ENCODE measurements at places on chromosomes 5 and 9.

DNA sequence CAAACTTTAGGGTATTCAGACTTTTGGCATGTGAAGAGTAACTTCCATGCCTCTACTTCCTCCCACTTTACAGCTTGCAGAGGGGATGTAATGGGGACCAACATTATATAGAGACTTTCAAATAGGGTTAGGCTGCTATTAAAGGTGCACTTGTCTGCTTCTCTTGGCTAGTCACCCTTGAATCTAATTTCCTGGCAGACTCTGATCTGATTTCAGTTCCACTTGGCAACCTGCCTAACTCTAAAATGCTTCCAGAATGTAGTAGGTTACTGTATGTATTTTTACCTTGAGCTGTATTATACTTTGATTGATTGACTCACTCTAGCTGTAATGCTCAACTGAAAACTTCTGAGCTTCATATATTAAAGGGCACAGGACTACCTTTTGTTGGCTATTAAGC lies 693.4 kb downstream of the KCTD16 start:
- no peak for DNase-seq

DNA sequence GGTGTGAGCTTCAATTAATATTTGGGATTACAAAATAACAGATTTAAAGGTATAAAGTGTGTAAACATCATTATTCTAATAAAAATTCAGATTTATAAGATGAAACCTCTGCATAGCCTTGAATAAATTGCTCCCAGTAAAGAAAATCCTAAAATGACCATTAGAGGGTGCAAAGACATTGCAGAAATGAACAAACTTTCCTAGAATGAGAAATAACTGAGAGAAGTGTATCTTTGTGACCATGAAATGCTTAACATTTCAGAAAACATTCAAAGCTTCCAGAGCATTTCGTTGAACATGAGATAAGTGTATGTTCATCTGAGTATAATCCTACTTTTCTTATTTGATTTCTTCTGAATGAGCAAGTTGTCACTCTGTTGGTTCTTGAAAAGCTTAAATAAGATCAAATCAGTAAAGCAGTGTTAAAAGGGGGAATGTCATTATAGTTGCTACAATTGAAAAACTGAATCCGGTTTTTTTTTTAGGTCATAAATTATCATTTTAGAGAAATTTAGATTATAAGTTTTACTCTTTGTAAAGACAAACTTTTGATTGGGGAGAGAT lies 24.7 kb upstream of the NUDT12 start:
- no peak for DNase-seq

DNA sequence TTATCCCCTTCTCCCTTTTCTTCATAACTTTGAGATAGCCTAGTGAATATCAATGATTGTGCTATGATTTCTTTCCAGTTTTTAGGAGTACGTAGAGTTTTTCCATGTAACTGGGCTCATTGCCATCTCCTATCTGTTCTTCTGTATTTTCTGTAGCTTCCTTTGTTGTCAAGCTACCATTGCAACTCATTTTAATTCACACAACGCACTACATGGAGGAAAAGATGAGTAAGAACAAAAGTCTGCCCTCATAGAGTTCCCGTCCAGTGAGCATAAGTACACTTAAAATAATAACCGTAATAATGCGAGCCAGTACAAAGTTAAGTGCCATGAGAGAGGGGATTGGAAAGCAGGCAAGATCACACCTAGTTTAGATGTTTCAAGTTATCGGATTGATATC lies 177.7 kb downstream of the PAM start:
- no peak for DNase-seq

GRCh38 chr5:107805824-107806223 lies 135.1 kb upstream of the EFNA5 start:
- no peak for DNase-seq

GRCh38 chr9:98039607-98040017 lies 16.9 kb upstream of the NANS start:
- no peak for DNase-seq

DNA sequence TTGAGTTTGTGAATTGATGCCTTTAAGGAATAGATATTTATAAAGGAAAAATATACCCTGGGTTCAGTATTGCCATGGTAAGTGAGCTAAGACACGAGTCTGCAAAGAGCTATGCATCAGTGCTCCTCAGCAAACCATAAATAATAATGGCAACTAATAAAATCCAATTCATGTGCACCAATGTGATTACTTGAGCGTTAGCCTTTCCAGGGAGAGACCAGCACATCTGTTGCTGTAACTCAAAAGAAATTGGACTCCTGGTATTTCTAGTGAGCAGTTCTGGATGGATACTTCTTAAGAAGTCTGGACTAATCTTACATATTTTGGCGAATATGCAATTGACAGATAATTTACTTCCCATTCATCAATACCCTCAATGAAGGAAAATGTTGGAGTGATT lies 373.3 kb downstream of the ARHGEF28 start:
- no peak for DNase-seq

DNA sequence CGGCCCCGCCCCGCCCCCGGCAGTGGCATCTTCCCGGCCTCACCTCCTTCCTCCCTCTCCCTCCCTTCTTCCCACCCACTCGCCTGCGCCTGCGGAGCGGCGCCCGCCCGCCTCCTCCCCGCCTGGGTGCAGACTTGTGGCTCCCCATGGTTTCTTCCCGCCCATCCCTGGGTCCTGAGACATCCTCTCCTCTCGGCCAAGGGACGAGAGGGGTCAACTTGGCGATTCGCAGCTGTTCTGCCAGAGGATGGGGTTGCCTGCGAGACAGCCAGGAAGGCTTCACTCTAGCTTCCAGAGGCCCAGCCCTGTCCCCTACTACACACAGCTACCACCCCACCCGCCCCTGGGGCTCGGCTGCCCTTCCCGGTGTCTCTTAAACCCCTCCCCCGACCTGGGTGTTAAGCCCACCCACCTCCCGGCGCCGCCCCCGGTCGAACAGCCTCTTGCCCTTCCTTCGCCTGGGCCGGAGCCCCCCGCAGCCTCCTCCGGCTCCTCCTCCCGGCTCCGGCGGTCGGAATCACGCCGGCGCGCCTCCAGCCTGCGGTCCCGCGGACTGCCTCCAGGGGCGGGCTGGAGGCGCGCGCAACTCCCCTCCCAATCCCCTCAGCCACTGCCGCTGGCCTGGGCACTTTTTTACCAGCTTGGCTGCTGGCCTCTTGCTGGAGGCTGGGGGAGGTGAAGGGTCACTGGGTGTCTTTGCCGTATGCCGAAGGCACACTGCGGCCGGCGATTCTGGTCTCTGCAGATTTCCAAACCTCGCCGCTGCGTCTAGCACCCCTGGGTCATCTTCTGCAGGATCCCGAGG lies 1.9 kb downstream of the JADE2 start:
- DNase-seq = peak; percentile 64

DNA sequence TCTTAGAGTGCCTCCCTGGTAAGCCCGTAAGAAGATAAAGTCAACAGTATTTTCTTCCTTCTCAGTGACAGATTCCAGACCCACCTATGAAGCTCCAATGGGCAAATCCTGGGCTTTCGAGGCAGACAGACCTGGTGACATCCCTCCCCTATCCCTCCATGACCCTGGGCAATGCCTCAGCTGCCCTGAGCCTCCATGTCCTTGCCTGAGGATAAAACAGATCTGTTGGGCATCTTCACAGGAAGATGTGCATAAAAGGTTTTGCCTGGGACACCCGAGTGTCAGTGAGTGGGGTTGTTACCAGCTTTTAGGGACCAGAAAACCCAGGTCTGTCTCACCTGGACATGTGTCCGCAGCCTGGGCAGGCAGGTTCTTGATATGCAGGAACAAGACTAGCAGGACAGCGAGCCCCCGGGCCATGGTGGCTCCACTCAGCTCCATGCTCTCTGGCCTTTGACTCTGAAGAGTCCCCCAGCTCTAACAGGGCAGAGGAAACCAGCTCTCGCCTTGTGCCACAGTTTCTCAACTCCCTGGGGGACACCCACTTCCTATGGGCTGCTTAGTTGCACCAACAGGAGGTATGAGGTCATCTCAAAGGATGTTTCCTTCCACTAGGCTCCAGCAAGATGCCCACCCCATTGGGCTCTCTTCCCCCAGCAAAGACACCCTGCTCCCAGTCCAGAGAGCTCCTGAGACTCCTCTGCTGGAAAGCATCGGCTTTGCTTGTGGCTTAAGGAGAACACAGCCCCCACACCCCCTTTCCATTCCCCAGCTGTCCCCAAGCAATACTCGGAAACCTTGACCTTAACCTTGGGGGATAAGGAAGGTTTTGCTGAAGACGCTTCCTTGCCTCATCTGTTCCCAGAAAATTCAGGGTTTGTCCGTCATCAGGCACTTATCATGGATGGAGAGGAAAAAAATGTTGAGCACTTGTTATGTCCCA lies at the start of gene FCN1:
TSS of gene FCN1 (minus strand) at position 482 of the 943 bp plus-strand sequence. CDS start at position 441, 41 bp downstream.
- DNase-seq = no peak

- no peak for DNase-seq
Measured at GRCh38 chr9:2359891-2360471, 261.6 kb upstream of the VLDLR start.

Data from T-helper 9 cell (primary cell).